ENCODE measurements at places on chromosomes 7 and 10.

DNA sequence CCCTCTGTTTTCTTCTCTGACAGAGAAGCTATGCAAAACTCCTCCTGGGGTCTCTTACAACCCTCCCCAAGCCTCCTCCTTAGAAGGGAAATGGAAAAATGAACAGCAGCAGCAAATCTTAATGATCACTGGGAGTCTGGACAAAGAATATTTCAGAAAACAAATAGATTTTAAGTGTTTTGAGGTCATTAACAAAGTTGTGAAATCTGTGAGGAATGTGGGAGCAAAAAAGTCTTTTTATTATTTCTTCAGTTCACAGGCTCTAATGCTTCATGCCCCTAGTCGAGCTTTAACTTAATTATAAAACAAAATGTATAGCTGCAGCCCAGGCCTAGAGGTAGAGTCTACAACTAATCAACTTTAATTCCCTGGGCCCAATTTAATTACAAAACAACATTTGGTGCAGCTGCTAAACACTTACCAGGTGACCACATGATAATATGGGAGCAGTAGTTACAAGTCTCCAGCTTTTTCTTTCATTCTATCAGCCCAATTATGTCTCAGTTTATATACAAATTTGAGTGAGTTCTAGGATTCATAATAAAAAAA is 293.2 kb downstream of the THSD7A start:
- DNase-seq, result no peak

DNA sequence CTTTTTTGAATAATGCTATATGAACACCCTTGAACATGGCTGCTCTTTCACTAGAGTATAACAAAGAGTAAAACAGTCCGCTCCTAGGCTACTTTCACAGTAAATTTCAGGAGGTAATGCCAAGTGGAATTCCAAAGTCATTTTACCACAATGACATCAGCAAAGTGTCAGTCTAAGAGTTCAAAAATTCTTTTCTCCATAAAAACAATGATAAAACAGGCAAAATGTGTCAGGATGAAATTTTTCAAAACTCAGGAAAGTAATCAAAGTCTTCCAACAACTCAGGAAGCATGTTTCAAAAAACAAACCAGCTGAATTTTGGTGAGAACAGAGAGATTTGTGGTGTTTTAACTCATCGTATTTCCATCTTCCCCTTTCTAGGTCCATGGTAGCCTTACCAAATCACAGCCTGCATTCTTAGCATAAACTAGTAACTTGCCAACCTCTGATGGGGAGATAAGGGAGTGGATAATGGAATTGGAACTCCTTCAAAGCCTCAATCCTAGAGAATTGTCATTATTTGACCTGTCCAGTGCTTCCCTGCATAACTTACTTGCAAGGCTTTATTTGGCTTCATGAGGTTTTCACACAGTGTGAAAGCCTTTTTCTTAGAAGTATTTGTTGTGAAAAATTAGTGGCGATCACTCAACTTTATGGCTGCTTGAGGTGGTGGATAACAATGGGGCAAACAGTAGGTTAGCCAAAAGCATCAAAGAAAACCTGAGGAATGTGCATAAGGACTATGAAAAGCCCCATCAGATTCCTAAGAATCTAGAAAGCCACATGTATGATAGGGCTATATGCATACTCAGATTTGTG is 302.7 kb downstream of the HDAC9 start:
- no peak for DNase-seq

GRCh38 chr7:22066522-22066921 is 120.8 kb upstream of the CDCA7L start:
- no peak for DNase-seq

- no peak for DNase-seq
Observed at GRCh38 chr10:126046831-126047230, 150.5 kb downstream of the FANK1 start.

DNA sequence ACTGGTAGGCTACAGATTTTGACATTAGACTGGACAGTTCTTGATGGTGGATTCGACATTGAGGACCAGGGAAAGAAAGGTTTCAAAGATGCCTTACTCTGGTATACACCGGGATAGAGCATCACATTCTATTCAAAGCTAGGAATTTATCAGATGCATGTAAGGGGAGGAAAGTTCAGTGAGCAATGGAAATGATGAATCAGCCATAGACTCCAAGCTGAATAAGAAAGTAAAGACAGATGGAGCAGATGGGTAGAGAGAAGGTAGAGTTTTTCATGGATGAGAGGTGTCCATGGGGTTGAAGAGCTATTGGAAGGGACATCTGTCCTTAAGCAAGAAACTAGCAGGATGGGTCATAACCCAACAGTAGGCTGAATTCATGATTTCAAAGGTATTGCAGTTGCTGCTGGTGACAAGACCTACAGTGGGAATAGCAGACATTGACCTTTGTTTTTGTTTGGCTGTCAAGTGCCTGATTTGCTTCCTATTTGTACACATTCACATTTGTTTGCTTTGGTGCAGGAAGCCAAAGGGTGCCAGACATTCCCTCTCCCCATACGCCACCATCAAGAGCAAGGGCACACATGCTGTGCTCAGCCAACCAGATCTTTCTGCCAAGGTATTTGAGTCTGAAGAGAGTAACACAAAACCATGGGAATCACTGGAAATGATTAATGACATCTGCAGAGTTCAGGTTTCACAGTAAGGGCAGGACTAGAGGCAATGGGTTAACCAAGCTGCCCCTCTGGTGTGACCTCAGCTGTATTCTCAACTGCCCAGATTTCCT is 8.6 kb upstream of the CACUL1 start:
- no peak for DNase-seq

GRCh38 chr7:134662166-134662870 is 15.7 kb downstream of the BPGM start:
- DNase-seq, result no peak
